ENCODE measurements at places on chromosomes 4 and X.
A peak's percentile ranks its signal among the peaks of the same experiment; 100 is the strongest.

DNA sequence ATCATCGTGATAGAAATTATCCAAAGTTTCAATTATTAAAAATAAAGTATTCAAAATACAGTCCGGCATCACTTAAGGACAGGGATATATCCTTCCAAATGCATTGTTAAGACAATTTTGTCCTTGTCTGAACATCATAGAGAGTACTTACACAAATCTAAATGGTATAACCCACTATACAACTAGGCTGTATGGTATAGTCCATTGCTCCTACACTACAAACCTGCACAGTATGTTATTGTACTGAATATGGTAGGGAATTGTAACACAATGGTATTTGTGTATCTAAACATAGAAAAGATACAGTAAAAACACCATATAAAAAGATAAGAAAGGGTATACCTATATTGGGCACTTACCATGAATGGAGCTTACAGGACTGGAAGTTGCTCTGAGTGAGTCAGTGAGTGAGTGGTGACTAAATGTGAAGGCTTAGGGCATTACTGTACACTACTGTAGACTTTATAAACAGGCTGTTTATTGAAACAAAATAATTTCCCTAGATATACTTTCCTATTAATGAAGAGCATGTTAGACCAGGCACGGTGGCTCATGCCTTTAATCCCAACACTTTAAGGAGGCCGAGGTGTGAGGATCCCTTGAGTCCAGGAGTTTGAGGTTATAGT is 44.8 kb upstream of the PTPN13 start:
- DNase-seq: no peak

DNA sequence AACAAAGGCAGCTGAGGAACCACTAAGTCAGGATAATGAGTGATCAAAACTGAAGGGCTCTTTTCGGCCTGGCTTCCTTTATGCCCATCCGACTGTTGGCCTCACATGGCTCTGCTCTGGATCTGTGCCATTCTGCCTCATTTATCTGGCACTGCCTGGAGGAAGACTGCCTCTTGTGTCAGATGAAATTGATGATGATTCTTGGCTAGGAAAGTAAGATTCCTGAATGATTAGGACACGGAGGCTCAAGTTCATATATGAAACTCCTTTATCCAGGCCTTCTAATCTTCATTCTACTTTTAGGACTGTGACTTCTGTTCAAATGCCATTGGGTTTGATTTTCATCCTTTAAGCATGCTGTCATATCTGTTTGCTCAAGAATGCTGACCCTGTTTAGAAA is 475.4 kb upstream of the RPS6KA3 start:
- peak; percentile 84 for DNase-seq

GRCh38 chr4:80261989-80262600 is 4.4 kb upstream of the FGF5 start:
- DNase-seq: no peak

DNA sequence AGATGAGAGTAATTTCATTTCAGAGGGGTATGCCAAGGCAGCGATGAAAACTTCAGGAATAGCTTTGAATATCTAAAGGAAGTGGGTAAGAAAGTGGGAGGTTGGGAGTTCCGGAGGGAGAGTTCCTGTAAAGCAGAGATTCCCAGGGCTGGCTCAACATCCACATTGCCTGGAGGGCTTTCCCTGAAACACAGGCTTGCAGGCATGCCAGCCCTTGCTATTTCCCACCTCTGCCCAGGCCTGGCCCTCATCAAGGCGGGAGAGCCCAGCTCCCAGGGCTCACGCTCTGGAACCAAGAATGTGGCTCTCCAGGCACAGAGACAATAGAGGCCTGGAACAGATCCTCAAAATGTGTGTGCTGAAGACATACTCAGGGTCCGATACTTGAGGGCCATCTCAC is 43.8 kb upstream of the CLDN34 start:
- no peak for DNase-seq

DNA sequence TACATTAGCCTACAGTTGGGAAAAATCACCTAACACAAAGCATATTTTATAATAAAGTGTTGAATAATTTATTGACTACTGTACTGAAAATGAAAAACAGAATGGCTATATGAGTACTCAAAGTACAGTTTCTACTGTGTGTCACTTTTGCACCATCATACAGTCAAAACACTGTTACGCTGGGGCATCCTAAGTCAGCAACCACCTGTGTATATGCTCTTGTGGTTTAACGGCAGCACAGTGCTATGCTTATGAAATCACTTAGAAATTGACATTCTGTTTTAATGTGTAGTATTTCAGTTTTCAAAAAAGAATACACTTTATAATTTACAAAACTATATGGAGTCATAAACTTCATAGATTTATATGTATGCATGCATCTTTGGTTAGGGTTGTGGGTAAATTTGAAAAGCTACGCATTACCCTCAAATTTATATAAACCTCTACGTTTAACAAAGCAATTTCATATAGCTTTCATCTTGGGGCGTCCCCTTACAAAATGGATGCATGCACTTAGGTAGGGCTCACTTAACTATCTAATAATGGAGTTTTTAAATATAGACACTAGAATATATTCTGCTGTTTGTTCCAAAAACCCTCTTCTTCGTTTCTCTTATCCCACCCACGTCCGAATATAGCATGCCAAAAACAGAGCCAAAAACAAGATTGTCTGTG is 690 bp upstream of the NEIL3 start:
- no peak for DNase-seq

DNA sequence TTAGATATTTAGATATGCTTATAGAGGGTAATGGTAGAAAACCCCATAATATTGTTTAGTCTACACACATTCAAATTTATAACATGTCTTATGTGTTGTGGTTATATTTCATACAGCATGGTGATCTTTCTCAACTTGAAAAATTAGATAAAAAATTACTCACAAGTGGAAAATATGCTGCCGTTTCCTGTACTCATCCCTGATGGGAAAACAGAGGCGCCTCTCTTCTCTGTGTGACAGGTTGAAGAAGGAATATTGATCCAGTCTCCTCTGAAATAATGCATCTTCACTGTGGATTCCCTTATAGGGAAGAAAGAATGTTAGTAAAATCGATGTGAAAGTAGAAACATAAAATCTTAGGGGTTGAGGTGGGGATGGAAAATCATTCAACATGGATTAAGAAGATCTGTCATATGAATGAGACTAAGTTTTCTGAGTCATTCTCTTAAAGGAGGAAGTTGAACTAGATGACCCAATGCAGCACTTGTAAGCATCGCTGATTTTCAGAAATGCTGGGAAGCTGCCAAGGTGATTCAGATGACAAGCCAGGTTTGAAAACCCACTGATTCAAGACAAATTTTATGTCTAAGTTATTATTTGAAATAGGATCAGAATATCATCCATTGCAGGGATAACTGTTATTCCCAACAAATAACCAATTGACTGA is 70.7 kb downstream of the ANKRD50 start:
- no peak for DNase-seq

DNA sequence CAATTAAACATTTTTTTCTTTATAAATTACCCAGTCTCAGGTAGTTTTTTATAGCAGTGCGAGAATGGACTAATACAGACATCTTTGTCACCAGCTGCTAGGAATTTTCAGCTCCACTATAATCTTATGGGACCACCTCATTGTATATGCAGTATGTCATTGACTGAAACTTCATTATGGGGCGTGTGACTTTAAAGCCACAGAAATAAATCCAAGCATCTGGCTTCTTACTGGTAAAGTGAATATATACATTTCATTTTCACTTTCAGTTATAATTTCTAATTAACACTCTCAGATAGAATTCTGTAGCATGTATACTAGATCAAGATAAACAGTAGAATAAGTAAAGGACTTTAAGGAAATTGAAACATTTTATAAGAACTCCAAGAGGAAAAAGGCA is 21.9 kb downstream of the IL15 start:
- DNase-seq: no peak

DNA sequence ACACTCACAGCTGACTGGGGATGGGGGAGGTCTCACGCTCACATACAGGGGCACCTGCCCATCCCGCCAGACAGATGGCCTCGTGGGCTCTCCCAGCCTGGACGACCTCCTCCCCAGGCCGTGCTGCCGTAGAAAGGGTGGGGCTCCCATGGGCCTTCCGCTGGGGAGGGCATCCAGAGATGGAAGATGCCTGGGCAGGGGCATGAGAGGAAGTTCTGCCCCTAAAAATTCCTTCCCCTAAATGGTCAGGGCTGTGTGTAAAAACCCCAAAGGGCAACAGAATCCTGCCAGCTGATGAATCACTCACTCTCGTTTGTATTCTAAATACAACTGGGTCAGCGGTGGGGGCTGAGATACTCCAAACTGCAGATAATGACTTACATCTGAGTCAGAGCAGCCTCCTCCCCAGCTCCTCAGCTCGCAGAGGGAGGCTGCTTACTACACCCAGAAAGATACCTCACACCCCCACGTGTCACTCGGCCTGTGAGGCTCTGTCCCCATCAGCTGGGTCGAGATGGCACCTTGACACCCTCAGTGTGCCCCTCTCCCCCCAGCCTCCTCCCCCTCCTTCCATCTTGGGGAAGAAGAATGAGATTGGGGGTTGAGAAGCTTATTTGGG is 10.1 kb downstream of the WDR1 start:
- no peak for DNase-seq

- no peak for DNase-seq
Observed at GRCh38 chr4:99136329-99136728, 7.8 kb downstream of the ADH4 start.

DNA sequence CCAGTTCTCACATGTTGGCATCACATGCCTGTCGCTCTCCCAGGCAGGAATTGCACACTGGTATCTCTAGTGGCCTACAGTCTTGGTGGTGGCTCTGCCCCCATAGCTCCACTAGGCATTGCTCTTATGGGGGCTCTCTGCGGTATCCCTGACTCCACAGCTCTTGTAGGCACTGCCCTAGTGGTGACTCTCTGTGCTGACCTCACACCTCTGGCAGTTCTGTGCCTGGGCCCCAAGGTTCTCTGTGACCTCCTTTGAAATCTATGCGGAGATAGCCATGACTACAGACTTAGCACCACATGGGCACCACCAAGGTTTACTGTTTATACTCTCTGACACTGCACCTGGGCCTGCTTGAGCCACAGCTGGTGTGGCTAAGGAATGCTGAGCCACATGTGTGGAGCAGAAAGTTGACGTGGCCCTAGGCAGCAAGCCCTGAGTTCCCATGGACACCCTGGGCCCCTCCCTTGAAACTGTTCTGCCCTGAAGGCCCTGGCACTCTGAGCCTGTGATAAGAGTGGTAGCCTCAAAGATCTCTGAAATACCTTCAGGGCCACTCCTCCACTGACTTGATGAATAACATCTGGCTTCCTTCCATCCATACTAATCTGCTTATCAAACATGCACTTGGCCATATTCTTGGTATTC is 8.0 kb downstream of the SLC9B1 start:
- DNase-seq: no peak

DNA sequence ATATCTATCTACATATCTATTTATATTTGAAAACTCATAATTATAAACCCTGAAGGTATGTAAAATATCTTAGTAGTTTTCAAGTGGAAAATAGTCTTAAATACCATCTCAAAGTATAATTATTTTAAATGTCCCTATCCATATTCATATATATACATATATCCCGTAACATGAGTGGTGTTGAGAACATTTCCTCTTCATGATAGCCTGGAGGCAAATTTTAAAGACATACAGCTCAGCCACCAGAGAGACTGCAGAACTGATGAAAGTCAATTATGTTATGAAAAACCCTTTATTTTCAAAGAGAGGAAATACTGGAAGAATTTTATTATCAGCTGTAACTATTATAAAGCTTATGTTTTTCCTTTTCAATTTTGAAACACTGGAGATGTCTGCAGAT is 1806.7 kb upstream of the PCDH7 start:
- DNase-seq: no peak

DNA sequence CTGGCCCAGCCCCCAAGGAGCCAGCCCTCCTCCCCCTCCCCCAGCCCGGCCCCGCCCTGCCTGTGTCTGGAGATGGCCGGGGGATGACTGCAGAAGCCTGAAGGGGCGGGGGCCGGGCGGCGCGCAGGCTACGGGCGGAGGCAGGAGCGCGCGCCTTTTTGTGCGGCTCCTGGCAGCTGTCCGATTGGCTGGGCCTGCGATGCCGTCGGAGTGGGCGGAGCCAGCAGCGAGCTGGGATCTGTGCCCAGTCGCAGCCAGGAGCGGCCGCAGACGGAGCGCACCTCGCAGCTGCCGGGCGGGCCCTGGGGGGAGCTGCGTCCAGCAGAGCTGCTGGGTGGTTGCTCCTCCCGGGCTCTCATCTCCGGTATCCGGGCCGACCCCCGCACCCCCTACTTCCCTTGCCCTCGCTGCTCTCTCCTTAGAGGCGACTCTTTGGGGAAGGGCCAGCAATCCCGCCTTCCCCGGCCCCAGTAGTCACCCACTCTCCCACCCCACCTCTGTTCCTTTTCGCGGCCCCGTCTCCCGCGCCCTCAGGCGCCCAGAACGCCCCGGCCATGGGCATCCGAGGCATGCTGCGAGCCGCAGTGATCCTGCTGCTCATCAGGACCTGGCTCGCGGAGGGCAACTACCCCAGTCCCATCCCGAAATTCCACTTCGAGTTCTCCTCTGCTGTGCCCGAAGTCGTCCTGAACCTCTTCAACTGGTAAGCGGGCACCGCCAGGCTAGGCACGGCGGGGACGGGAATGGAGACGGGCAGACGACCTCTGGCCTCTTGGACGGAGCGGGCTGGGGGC is at the start of gene GABRQ:
Gene GABRQ, plus strand, starts transcription at position 247 of the 794 bp plus-strand sequence. Its CDS starts 308 bp downstream, at position 555.
- DNase-seq: peak; percentile 12

DNA sequence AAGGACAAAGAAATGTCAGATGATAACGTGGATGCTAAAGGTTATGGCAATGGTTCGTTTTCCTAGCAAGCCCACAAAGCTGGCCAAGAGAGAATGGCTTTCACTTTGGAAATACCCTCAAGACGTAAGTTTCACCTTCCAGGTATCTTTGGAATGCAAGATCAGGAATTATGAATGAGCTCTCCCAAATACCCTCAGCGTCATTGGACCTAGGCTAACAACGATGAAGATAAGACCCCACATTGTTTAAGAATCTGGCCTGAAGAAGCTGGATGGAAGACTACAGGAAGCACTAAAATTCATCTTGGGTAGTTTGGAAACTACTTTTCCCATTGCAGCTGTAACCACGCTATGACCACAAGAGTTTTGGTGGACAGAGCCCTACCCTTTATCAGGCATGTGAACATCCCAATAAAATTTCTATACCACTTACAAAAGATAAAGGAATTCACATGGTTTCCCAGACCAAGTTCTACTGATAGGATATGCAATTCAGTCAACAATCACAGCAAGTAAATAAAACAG is 111.9 kb downstream of the KDR start:
- DNase-seq: no peak
